Activated naive CD8-positive, alpha-beta T cell treated with anti-CD3 and anti-CD28 coated beads for 36 hours (primary cell): ENCODE measurements at places on chromosomes 1 and 21. TPM values are rescaled to one million over a fixed set of nuclear protein-coding genes. Genes with fewer than 3 reads are reported as not detected.

- DNase-seq, result peak; percentile 66
Observed at GRCh38 chr21:31293986-31294385, 50.1 kb downstream of the TIAM1 start.

DNA sequence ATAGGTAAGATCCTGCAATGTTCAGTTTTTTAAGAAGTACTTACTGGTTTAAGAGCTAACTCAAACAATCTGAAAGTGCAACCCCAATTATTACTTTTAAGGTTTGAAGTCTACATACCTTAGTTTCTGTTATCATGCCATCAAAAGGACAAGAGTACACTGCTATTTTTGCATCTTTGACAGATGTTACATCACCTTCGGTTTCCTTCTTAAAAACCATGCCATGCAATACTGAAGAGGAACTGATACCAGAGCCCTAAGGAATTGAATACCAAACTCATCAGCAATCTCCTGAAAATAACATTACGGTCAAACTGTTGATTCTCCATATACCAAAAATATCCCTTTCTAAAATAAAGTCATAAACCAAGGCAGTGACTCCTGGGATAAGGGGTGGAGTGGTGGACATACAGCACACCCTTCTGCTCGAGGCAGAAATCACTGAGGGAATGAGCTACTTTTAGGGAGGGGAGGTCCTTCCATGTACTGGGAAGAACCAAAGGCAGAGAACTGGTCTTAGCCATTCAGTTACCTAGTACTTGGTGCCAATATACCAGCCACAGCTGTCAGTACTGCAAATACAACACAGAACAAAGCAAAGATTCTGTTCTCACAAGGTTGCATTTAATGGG, 8.5 kb downstream of the CCT8 start:
- no peak for DNase-seq

DNA sequence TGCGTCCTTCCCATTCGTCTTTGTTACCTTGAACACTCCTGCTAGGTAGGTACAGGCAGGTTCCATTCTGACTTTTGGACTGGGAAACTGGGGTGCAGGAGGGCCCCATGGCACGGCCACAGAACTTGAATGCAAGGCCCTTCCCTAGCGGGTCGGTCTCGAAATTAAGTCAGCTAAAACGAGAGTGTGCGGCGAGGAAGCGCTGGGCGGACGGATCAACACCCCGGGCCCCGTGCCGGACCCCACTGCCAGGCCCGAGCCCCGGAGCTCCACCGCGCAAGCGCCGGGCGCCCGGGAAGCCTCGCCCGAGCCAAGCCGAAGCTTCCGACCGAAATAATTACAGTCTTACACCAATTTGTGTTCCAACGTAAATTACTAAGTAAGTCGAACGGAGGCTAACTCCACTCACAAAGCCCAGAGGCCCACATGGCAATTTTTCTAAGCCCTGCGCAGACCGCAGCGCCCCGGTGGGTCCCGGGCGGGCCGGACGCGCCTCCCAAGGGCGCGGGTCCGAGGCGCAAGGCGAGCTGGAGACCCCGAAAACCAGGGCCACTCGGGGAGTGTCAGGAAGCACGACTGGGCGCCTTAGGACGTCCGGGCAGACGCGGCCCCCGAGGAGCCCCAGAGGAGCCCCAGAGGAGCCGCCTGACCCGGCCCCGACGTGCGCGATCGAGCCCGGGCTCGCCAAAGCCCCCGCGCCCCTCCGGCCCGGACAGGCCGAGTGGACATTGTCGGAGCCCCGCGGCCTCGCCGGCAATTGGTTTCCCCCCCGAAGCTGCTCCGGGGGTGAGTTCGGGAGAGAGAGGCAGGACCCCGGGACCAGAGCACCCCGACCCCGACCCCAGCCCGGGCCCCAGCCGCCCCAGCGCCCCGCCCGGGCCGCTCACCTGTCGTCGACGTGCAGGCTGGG, 624 bp downstream of the RIPK4 start:
- DNase-seq, result no peak

DNA sequence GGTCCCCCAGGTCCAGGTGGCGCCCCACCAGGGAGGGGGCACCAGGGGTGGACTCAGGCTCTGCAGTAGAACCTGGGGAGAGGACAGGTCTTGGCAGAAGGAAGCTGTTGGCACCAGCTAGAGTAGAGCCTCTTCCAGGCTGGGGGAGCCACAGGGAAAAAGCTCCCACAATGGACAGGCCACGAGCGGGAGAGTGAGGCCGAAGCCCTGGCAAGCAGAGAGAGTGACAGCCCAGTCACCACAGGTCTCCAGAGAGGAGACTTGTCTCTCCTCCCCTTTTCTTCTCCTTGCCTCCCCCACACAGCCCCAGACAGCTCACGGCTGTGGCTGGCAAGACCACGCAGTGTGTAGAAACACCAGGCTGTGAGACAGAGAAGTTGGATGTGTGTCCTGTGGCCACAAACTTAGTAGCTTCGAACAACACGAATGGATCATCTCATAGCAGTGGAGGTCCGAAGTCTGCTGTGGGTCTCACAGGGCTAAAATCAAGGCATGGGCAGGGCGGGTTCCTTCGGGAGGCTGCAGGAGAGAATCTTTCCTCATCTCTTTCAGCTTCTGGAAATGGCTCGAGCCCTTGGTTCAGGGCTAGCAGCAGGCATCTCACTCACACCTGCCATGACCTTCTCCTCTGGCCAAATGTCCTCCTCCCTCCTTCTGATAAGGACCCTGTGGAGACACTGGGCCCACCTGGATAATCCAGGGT, 3.3 kb downstream of the KRTAP12-4 start:
- DNase-seq, result no peak

DNA sequence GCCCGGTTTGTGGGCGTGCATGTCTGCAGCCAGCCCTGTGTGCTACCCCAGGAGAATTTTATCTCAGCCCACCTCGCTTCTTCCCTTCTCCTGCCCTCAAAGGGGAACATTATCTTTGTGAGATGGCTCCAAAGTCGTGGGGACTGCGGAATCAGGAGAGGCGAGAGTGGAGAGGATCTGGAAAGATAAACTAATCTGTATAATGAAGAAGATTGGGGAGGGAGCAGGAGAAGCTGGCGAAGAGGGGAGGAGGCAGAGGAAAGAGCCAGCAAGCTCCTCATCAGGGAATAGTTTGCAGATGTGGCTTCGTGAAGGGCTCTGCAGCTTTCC, 310.3 kb downstream of the MATN1 start:
- no peak for DNase-seq

- DNase-seq, result no peak
Observed at GRCh38 chr1:170407138-170407537, 124.8 kb upstream of the GORAB start.

DNA sequence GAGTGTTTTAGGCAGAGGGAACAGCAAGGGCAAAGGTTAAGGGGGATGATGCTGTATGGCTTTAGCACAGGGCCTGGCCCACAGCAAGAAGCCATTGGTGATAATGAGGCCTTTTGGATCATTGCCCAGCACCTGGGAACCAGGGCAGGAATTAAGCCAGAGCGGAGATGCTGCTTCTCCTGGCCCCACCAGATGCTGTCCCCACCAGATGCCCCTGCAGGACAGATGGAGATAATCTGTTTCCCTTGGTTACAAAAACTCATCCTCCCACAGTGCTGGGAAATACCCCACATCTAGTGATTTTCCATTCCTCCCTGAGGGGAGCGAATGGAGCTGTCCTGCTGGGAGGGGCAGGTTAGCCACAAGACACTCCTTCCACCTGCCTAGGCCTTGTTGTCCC, 18.8 kb downstream of the OPRD1 start:
- DNase-seq, result no peak

GRCh38 chr21:23799376-23799775, 1807.9 kb downstream of the MRPL39 start:
- DNase-seq, result no peak

DNA sequence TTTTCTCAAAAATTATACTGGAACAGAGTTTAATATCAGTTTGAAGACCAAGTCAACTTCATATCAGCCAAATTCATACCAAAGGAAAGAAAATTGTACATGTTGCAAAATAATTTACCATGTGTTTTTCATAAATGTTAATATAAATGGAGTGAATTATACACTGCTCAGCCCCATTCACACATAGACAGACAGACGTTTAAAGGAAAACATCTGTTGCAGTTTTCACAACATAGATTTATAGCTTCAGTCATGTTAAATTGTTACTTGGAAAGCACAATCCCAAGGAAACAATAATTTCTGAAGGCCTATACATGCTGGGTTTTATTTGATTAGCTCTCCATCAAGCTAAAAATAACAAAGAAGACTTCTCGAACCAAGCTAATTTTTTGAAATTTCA, 27.8 kb upstream of the HYI start:
- no peak for DNase-seq

- no peak for DNase-seq
Observed at GRCh38 chr21:14383596-14384180, 742 bp upstream of the HSPA13 start.

DNA sequence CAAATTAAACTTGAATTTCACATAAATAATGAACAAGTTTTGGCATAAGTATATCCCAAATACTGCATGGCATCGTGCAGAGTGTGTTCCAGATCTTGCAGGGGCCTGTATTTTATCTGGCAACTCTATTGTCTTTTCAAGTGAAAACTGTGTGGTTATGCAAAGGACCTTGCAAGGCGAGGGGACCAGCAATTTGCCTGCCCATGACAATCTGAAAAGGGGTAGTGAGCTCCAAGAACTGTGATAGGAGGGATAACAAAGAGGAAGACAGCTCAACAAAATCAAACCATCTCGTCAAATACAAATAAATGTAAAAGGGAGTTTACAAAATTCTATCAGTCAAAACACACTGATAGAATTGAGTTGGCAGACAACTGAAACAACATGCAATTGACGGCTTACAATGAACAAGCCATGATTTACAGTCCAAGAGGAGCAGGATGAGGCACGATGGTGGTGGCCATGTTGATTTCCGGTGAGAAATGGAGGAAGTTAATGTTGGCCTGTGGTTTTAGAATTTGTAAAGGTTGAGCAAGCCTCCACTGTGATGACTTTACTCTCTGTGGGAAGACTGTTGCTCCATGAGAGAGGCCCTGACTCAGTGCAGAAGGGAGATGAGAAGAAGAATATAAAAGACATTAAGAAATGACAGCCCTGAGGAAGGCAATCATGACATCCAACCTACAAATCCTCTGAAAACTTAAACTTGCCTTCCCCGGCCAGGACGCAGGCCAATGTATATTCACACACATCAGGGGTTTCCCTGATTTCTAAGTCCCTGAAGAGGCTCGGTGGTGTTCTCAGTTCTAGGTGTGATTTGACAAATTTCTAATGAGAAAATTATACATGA, 132.2 kb downstream of the ADSS2 start:
- DNase-seq, result peak; percentile 41

- DNase-seq, result no peak
Observed at GRCh38 chr21:45335761-45336534, 48.3 kb upstream of the POFUT2 start.

DNA sequence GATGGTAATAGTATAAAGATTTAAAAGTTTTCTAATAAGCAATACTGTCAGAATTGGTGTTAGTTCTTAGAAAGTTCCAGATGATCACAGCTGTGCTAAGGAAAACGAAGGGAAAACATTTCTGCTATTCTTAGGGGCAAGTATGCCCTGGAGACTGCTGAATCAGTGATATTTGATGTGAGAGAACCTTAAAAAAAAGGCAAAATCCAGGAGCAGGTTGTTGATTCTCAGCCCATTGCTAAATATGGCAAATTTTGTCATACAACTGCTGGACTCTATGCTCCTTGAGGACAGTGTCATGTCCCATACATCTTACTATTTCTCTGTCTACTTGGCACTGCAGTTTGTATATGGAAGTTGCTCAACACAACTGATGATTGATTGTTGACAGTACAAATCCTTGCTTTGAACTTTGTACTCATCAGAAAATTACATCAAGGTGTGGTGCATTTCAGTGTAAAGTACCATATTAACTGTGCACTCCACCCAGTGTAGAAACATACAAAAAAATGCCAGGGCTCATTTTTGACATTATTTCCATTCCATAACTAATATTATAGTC, 10.9 kb downstream of the CRCT1 start:
- DNase-seq, result no peak

- DNase-seq, result no peak
Observed at GRCh38 chr1:201217146-201217545, 26.5 kb downstream of the IGFN1 start.

DNA sequence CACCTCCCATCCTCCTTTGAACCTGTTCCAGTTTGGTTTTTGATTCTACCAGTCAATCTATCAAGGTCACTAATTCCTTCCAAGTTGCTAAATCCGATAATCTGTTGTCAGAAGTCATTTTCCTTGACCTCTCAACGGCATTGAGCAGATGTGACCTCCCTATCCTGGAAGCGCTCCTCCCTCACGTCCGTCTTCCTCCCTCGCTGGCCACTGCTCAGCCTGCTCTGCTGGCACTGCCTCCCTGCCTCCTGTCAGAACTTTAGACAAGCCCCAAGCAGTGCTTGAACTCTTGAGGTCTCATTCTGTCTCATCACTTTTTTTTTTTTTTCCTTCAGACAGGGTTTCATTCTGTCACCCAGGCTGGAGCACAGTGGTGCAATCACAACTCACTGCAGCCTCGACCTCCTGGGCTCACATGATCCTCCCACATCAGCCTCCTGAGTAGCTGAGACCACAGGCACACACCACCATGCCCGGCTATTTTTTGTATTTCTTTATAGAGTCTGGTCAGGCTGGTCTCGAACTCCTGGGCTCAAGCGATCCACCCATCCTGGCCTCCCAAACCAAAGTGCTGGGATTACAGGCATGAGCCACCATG, 4.4 kb upstream of the ACOT7 start:
- DNase-seq, result no peak

DNA sequence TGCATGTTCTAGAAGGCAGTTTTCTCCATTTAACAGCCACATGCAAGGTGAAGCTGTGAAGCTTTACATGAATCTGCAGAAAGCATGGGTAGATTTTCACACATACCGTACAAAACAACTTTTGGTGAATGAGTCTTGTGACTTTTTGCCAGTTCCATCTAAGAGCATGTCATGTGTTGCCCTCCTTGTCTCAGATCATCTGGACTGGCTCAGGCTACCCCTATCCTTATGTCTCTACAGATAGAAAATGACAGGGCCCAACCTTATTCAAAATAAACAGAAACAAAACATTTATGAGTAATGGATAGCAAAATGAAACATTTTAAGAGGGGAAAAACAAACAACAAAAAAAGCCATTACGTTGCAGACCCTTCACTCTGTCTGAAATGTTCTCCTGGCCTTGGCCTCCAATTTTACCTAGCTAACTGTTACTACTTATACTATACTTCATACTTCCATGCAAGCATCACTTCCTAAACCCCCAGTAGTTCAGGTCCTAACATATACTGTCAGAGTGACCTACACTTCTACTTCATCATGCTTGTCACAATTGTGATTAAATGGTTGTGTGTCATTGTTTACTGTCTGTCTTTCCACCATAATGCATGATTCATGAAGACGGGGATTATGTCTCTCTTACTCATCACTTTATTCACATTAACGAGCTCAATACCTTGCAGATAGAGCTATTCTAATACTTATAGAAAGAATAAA, 39.0 kb downstream of the LRRC8C start:
- DNase-seq, result no peak

The LAX1 gene
- 28.9 TPM for total RNA-seq

The CSMD2 gene
- total RNA-seq, result not detected

The MROH7 gene
- total RNA-seq, result 0.14 TPM

The S100A16 gene
- not detected for total RNA-seq

The SAMD13 gene
- 0.84 TPM for total RNA-seq

The CFAP141 gene
- not detected for total RNA-seq
